ENCODE measurements at places on chromosomes 6 and 20.

GRCh38 chr6:2441601-2442475 lies 196.4 kb upstream of the GMDS start:
- DNase-seq = no peak

DNA sequence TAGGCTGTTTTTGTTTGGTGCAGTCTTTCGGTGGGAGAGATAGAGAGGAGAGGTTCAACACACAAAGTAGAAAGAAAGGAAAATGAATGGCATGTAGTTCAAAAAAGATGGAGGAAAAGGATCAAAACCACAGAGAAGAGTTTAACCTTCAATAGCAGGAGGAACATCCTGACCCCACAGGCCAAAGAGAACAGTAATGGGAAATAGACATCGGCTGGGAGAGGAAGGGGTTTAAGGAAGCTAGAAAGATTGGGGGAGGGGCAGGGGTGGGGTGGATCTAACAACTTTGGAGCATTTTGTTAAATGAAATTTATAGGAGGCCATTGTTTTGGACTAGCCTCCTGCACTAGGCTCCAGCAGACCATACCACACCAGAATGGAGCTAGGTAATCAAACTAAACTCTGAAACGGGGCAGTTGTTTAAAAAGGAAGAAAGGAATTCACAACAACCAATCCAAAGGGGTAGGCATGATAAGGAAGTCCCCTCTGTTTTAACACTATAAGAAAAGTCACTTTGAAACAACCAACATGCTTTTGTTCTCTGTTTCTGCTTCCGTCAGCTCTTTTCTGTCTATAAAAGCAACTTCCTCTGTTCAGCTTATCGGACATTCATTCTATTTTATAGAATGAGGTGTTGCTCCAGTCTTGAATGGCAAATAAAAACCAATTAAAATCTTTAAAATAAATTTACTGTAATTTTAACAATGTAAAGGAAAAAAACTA lies 82.6 kb downstream of the EPB41L2 start:
- DNase-seq = no peak

GRCh38 chr20:17442588-17442987 lies 88.6 kb downstream of the BFSP1 start:
- DNase-seq = no peak

- DNase-seq = no peak
Observed at GRCh38 chr6:90370493-90370959, 73.9 kb upstream of the BACH2 start.

DNA sequence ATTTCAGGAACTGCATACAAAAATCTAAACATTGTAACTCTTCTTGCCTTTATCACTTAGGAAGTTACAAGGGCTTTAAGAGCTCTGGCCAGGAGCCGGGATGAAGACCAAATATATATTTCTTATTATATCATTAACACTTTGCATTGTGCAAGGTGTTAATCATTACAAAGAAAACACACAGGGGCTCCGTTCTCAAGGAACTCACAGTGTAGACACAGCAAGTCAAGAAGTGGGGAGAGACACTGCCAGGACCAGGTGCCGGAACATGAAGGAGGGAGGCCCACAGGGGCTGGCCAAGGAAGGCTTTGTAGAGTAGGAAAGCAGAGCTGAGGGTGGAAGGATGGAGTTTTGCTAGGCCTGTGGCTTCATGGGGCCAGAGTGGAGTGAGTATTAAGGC lies 17.4 kb downstream of the ITPR3 start:
- no peak for DNase-seq

- no peak for DNase-seq
Observed at GRCh38 chr20:47672886-47673670, 112.2 kb downstream of the SULF2 start.

- no peak for DNase-seq
Observed at GRCh38 chr6:13152764-13153163, 175.6 kb downstream of the TBC1D7 start.

GRCh38 chr20:37943033-37943432 lies 40.1 kb downstream of the VSTM2L start:
- no peak for DNase-seq

GRCh38 chr6:111846066-111846465 lies 27.2 kb downstream of the FYN start:
- DNase-seq = no peak

- DNase-seq = no peak
Observed at GRCh38 chr6:4134841-4135664, at the start of gene ECI2. Gene ECI2, minus strand, starts transcription at chr6:4135575. Its CDS starts 15 bp downstream, at chr6:4135560.

GRCh38 chr20:50843331-50844276 lies 48.7 kb downstream of the BCAS4 start:
- DNase-seq = no peak

DNA sequence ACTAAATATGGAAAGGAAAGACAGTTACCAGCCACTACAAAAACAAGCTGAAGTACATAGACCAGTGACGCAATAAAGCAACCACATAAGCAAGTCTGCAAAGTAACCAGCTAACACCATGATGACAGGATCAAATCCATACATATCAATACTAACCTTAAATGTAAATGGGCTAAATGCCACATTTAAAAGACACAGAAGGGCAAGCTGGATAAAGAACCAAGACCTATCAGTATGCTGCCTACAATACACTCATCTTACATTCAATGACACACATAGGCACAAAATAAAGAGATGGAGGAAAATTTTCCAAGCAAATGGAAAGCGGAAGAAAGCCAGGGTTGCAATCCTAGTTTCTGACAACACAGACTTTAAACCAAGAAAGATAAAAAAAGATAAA lies 24.1 kb downstream of the HLA-C start:
- no peak for DNase-seq

- no peak for DNase-seq
Observed at GRCh38 chr6:15985379-15985959, 143.4 kb upstream of the MYLIP start.

- DNase-seq = no peak
Observed at GRCh38 chr6:43761666-43762409, 8.2 kb upstream of the VEGFA start.

DNA sequence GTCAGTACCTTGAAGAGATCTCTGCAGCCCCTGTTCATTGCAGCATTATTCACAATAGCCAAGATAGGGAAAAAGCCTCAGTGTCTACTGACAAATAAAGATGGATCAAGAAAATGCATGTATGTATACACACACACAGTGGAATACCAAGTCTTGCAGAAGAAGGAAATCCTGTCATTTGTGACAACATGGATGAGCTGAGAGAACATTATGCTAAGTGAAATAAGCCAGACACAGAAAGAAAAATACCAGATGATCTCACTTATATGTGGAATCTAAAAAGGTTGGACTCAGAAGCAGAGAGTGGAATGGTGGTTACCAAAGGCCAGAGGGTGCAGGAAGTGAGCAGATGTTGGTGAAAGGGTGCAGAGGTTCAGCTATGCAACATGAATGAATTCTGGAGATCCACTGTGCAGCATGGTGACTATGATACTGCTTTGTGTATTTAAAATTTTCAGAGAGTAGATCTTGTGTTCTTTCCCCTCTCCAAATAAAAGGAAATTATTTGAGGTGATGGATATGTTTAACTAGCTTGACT lies 11.0 kb upstream of the SLC22A1 start:
- no peak for DNase-seq

DNA sequence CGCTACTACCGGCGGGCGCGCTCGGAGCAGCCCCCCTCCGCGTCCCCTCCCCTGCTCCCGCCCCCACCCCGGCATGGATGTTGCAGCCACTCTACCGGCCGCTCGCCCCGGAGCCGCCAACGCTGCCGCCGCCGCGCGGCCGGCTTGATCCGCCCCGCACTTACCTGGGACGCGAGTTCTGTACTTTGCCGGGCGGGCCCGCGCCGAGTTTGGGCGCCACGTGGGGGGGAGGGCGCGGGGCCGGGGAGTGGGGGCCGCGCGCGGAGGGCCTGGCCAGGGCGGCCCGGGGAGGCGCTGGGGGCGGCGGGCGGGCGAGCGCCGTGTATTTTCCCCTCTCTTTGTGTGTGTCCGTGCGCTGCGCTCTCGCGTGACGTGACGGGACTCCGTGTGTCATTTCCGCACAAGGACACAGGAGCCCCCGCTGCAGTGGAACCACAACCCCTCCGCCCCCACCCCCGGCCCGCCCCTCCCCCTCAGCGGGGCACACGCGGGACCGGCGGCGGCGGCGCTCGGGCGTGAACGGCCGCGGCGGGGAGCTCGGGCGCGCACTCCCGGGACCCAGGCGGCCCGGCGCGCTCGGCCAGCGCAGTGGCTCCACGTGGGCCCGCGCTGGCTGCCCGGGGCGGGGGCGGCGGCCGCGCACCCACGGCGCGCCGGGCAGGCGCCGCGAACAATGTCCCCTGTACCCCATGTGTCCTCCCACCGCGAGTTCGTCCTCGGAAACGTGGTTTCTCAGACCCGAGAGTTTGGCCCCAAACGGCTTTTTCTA lies at the start of gene BEND3:
Gene BEND3 (minus strand): TSS at position 590 of the 769 bp plus-strand sequence. CDS start 16,230 bp downstream, outside the sequence.
- peak; percentile 45 for DNase-seq

DNA sequence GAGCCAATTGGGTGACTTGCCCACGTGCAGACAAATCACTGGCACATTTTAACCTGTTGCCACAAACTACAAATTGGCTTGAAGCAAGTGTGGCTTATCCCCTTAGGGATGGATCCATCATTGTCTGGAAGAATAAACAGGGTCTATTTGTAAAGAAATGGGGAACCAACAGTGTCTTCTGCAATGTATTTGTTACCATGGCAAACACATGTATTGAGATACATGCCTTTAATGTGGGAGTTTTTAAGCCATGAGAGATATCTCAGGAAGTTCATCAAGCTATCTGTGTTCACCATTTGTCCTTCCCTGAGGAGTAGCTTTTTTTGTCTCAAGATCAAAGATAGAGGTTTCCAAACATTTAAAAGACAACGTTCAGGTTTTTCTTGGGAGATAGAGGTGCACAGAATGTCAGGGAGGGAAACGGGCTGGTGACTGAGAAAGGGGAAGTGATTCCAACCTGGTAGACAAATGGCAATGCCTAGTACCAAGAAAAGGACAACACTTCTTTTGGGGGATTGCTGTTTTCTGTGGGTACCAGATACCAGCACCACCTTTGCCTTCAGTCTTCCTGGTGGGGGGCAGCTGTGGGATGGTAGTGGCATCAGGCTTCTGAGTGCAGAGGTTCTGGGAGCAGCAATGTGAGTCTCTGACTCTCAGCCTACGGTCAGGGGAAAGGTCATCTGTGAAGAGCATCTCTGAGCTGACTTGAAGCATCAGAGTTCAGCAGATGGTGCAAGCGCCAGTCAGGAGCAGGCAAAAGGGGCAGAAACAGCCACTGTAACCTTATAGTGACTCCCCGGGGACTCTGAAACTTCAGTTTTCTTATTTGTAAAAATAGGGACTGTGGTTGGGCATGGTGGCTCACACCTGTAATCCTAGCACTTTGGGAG lies 20.1 kb upstream of the BCAS1 start:
- DNase-seq = no peak

DNA sequence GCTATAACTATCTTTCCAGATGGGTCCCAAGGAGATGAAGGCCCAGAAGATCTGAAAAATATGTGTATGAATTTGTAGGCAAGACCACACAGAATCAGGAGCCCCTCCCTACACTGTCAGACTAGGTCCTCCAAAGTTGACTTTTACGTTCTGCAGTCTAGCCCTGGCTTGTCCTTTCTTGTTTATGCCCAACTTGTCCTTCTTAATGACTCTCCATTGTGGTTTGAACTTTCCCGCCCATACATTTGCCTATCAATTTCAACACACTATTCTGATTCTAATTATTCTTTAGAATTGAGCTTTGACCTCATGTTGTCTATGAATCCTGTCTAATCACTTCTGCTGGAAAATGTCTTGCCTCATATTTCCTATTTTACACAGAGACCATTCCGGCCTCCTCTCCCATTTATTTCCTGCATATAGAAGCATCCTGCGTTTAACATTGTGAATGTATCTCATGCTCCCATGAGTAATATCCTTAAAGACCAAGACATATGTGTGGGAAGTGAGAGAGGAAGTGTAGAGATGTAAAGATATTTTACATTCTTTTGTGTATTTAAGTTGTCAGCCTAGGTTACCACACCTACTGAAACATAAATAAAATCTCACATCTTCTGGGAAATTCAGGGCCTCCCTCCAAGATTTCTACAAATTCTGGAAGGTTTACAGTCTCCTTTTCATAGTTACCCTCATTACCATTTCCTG lies 348.3 kb downstream of the BCKDHB start:
- DNase-seq = no peak

GRCh38 chr20:50594591-50595432 lies 84.6 kb downstream of the PTPN1 start:
- peak; percentile 30 for DNase-seq

GRCh38 chr6:76422511-76423213 lies 350.2 kb upstream of the IMPG1 start:
- no peak for DNase-seq

- DNase-seq = no peak
Observed at GRCh38 chr6:50362706-50363105, 313.0 kb upstream of the DEFB112 start.

- no peak for DNase-seq
Observed at GRCh38 chr20:15655295-15655874, 917.9 kb downstream of the KIF16B start.

- DNase-seq = no peak
Observed at GRCh38 chr6:73774311-73774774, 78.3 kb downstream of the CD109 start.

GRCh38 chr6:127177923-127178231 lies 59.4 kb downstream of the RSPO3 start:
- DNase-seq = no peak

All from NCI-H1436 (cell line).